ENCODE measurements at places on chromosomes 6 and 20.

GRCh38 chr6:41777551-41778285, 2.0 kb downstream of the FRS3 start:
- DNase-seq = no peak

DNA sequence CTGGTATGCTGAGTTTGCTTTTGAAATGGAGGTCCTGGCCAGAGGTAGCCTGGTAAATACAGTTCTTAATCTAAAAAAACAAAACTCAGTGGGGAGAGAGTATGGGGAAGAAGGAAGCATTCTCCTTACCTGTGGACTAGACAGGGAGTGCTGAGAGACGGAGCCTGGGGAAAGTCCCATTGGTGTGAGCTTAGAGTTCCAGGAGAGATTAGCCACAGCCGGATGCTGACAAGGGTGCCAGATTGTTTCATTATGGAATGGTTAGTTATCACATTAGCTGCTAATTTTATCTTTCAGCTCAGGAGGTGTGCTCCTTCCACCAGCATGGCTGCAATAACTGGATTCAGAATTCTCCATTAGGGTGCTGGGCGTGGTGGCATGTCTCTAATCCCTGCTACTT, 75.9 kb downstream of the RREB1 start:
- DNase-seq = no peak

GRCh38 chr6:4620284-4621151, 155.7 kb upstream of the CDYL start:
- DNase-seq = no peak

GRCh38 chr6:149934249-149935156, 7.3 kb upstream of the ULBP2 start:
- DNase-seq = peak; percentile 33

- DNase-seq = no peak
These were observed 205.7 kb downstream of the ATXN1 start for GRCh38 chr6:16555550-16555949.

DNA sequence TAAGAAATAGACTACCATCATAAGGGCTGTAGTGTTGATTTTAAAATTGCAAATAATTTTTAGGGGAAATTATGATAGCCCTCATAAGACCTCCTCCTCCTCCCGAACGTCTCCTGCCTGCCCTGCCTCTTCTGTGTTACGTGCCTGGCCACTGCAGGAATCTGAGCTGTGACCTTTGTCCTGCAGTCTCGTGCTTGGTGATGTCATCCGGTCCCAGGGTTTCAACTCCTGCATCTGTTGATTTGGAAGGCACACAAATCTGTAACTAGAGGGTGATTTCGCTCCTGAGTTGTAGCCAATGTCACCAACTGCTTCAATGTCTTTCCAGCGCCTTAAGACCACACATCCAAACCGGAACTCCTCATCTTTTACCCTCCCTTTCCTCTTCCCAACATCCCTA, 163.2 kb downstream of the AIG1 start:
- no peak for DNase-seq
